Left ventricle myocardium inferior (tissue), 1 donor: ENCODE measurements at places on chromosomes 5 and 9. TPM values are rescaled to one million over a fixed set of nuclear protein-coding genes. Genes with fewer than 3 reads are reported as not detected.
A peak's percentile ranks its signal among the peaks of the same experiment; 100 is the strongest.

The AHRR gene
- 1.4 TPM for total RNA-seq

The FOXD4L6 gene
- not detected for total RNA-seq

The CSF1R gene
- total RNA-seq = 15.5 TPM

The CCL28 gene
- total RNA-seq = 0.60 TPM

The MELK gene
- total RNA-seq = 0.27 TPM

The SEMA4D gene
- total RNA-seq = 17.1 TPM

The TAL2 gene
- total RNA-seq = not detected

The PCDHA10 gene
- total RNA-seq = 0.05 TPM

The SLC6A18 gene
- not detected for total RNA-seq

DNA sequence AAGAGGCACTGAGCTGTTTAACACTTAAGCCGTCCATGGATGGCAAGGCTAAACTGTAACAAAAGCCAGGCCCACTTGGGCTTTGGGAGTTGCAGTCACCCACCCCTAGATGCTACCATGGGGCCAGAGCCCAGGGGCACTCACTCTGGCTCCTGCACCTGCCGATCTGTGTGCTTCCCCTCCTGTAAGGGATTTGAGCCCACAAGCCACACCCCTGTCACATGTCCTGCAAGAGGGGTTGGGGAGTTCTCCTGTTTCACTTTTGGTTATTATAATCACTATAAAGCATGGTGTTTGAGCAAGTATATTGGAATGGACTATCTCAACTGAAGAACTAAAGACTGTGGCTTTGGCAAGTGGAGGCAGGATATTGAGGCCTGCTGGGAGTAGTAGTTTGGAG lies 14.0 kb upstream of the GPR151 start:
- DNase-seq = no peak
- H3K27ac ChIP-seq = no peak overlapping the region
- H3K27me3 ChIP-seq = peaks cover 15% of the 10 kb centered on the region
- no peaks in the 10 kb centered on the region for H3K36me3 ChIP-seq

- H3K36me3 ChIP-seq = no peaks in the 10 kb centered on the region
- peaks cover 14% of the 10 kb centered on the region for H3K27me3 ChIP-seq
- H3K4me3 ChIP-seq = no peak overlapping the region
- no peak for DNase-seq
- no peaks in the 10 kb centered on the region for H3K4me1 ChIP-seq
- H3K27ac ChIP-seq = no peak overlapping the region
These were observed 230.3 kb upstream of the MVB12B start for GRCh38 chr9:126096340-126096739.

DNA sequence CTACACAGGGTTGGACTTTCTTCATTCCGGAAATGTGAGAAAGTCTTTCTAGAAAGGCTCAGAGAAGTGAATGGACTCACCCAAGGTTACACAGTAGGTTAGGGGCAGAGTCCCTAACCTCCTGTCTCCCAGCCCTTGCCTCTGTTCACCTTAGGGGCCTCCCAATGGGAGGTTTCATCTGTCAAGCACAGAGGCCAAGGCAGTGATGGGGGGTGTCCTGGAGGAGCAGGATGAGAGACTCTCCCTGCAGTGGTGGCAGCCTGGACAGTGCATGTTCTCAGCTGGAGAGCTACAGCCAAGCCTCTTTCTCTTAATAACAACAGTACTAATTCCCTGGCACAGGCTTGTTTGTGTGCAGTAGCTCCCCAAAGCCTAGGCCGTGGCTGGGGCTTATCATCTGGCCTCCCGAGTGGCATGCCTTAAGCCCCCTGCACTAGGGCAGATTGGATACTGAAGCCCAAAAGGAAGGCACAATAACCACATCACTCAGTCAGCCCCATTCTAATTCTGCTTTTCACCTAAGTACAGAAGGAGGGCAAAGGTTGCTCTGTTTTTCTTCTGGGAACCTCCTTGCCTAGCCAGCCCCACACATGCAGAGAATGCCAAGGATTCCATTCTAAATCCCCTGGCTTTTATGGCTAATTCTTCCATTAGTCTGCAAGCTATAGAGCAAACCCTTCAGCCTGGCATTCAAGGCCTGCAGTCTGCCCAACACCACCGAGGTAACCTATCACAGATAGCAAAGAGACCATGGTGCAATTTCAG lies 50.2 kb upstream of the XPA start:
- H3K27me3 ChIP-seq = peaks cover 25% of the 10 kb centered on the region
- no peak overlapping the region for H3K4me3 ChIP-seq
- H3K4me1 ChIP-seq = no peaks in the 10 kb centered on the region
- no peaks in the 10 kb centered on the region for H3K36me3 ChIP-seq
- DNase-seq = no peak
- no peak overlapping the region for H3K27ac ChIP-seq

GRCh38 chr5:103208460-103208859 lies 50.1 kb upstream of the MACIR start:
- H3K27ac ChIP-seq = no peak overlapping the region
- no peak overlapping the region for H3K4me3 ChIP-seq
- no peaks in the 10 kb centered on the region for H3K27me3 ChIP-seq
- peaks cover 17% of the 10 kb centered on the region for H3K4me1 ChIP-seq
- peaks cover 30% of the 10 kb centered on the region for H3K36me3 ChIP-seq

DNA sequence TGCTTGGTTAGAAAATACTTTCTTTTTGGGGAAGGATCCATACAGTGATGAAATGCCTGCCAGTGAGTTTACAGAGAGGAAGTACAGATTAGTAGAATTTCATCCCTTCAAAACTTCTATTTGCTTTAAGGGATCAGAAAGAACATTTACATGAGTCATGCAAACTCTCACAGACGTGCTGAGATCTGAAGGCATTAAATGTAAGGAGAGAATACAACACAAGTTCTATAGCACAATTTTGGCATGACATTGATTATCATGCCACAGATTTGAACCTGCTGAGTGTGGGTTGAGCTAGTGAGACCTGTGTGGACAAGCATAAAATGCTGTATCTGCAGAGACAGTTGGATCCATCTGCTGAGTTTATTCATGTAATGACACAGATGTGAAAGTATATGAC lies 613.6 kb upstream of the SEMA6A start:
- no peak overlapping the region for H3K4me3 ChIP-seq
- no peaks in the 10 kb centered on the region for H3K4me1 ChIP-seq
- DNase-seq = no peak
- no peak overlapping the region for H3K27ac ChIP-seq
- H3K27me3 ChIP-seq = peaks cover 4% of the 10 kb centered on the region

- H3K4me1 ChIP-seq = peaks cover 22% of the 10 kb centered on the region
- no peak overlapping the region for H3K27ac ChIP-seq
- peaks cover 89% of the 10 kb centered on the region for H3K36me3 ChIP-seq
- DNase-seq = no peak
- no peak overlapping the region for H3K4me3 ChIP-seq
These were observed 5.5 kb upstream of the MAML1 start for GRCh38 chr5:179727106-179727505.

- no peak overlapping the region for H3K4me3 ChIP-seq
- peaks cover 28% of the 10 kb centered on the region for H3K4me1 ChIP-seq
- no peaks in the 10 kb centered on the region for H3K36me3 ChIP-seq
- H3K27me3 ChIP-seq = no peaks in the 10 kb centered on the region
These were observed 89.4 kb upstream of the CD180 start for GRCh38 chr5:67286006-67286405.

- H3K4me1 ChIP-seq = no peaks in the 10 kb centered on the region
- DNase-seq = no peak
- no peak overlapping the region for H3K27ac ChIP-seq
- H3K27me3 ChIP-seq = no peaks in the 10 kb centered on the region
These were observed 156.3 kb upstream of the FST start for GRCh38 chr5:53323943-53324642.

GRCh38 chr9:79129865-79130480 lies 441.8 kb upstream of the TLE4 start:
- H3K4me1 ChIP-seq = no peaks in the 10 kb centered on the region
- DNase-seq = peak; percentile 23
- H3K4me3 ChIP-seq = no peak overlapping the region
- H3K27ac ChIP-seq = no peak overlapping the region
- no peaks in the 10 kb centered on the region for H3K36me3 ChIP-seq

GRCh38 chr5:38546691-38547146 lies 9.7 kb downstream of the LIFR start:
- DNase-seq = no peak
- H3K4me1 ChIP-seq = peaks cover 91% of the 10 kb centered on the region
- no peaks in the 10 kb centered on the region for H3K27me3 ChIP-seq
- no peak overlapping the region for H3K4me3 ChIP-seq
- peak overlapping the region; percentile 66 for H3K27ac ChIP-seq

DNA sequence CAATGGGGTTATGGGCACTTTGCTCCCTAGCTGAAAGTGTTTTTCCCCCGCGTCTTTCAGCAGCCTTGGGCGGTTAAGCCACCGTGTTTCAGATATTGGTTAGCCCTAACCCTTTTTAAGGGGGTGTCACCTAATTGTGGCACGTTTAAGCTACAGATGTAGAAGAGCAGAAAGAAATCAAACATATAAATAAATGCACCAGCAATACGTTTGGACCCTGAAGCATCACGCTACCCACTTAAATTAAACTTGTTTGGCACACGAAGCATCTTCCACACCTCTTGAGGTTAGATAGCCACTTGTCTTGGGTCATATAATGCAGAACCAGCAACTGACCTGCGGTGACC lies 768 bp downstream of the YTHDC2 start:
- H3K27ac ChIP-seq = peak overlapping the region; percentile 92
- H3K4me3 ChIP-seq = peak overlapping the region; percentile 79
- peaks cover 41% of the 10 kb centered on the region for H3K4me1 ChIP-seq
- no peak for DNase-seq
